OCI-LY7 (cell line): ENCODE measurements at places on chromosomes 6 and 20.

DNA sequence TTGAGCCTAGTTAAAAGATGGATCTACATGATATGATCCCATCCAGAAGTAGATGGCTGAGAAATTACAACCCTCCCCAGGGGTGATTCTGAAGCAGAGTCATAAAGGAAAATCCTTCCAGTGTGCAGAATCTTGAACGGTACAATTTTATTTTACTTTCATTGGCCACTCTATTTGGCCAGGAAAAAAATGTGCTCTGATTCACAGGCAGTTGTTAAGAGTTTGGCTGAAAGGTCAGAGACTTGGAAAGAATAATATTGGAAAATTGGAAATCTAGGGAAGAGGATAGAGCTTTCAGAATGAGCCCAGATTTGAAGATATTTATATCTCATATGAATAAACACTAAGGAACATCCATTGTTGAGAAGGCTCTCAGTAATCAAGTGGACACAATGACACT is 1299.3 kb upstream of the GJE1 start:
- DNase-seq: no peak

DNA sequence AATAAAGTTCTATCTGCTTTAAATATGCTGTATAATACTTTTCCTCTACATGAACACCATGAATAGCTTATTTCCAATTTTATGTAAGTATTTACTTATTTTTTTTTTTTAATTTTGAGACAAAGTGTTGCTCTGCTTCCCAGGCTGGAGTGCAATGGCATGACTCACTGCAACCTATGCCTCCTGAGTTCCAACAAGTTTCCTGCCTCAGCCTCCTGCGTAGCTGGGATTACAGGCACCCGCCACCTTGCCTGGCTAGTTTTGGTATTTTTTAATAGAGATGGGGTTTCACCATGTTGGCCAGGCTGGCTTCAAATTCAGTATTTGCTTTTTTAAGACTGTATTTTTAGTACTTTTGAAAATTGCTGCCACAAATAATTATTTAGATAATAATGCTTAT is 1365.9 kb downstream of the GRIK2 start:
- no peak for DNase-seq

DNA sequence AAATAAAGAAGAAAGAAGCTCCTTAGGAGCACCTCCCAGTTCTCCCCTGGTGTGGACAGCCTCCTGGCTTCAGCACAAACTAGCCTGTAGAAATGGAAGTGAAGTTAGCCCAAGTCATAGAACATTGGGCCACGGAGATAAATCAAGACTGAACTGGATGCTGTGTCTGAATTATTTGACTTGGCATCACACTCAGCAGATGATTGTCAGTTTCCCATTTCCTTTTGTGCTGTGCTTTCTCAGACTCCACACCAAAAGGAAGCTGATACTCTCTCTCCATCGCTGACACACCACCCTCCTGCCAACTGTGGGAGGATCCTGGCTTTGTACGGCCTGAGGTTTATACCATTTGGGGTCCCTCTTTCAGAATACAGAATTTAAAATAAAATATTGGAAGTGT is 209.8 kb downstream of the TFAP2A start:
- DNase-seq: no peak

- peak; percentile 47 for DNase-seq
Measured at GRCh38 chr6:34226731-34227586, 9.7 kb upstream of the HMGA1 start.

DNA sequence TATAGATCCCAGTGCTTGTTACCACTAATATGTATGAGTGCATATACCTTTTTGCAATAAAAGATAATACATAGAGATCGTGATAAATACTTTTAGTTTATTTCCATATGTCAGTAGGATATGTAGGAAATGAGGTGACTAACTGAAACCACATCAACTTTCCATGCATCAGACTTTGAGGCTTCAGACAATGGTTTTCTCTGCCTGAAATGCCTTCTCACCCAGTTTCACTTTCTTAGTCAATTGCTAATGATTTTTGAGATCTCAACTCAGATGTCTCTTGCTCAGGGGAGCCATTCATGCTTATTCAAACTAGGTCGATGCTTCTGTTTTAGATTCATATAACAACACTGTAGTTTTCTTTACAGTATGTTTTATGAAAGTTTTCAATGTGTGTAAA is 626.6 kb upstream of the ADGRB3 start:
- DNase-seq: no peak

DNA sequence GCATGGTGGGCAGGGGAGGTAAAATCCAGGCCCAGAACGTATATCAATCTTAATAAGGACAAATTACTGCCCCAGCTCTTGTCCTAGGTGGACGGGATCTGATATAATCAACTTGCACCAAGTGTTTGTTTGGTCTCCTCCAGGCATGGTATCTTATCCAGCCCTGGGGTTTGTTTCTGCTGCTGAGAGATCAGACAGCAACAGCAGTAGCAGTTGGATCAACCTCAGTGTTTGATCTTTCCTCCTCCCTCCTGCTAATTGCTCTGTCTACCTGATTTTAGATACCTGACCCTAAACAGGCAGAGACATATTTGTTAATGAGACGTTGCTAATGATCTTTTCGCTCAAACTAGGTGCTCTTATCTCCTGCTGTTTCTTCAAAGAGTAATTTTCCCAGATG is 100.4 kb upstream of the BACH2 start:
- no peak for DNase-seq

DNA sequence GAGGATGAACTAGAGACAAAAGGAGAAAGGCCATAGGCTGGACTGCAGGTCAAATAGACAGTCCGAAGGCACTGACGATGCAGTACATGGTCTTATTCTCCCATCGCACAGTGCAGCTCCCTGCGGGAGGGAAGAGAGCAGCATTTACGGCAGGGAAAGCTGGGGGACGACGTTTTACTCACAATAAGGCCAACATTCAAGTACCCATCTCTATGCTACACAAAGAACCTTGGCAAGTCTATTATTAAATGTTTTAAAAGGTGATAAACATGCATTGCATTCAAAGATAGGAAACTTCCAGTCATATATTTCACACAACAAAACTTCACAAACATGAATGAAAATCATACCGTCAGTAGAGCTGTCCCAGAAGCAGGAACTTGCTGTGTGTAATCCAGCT is 7.8 kb downstream of the DYNLT1 start:
- DNase-seq: no peak

DNA sequence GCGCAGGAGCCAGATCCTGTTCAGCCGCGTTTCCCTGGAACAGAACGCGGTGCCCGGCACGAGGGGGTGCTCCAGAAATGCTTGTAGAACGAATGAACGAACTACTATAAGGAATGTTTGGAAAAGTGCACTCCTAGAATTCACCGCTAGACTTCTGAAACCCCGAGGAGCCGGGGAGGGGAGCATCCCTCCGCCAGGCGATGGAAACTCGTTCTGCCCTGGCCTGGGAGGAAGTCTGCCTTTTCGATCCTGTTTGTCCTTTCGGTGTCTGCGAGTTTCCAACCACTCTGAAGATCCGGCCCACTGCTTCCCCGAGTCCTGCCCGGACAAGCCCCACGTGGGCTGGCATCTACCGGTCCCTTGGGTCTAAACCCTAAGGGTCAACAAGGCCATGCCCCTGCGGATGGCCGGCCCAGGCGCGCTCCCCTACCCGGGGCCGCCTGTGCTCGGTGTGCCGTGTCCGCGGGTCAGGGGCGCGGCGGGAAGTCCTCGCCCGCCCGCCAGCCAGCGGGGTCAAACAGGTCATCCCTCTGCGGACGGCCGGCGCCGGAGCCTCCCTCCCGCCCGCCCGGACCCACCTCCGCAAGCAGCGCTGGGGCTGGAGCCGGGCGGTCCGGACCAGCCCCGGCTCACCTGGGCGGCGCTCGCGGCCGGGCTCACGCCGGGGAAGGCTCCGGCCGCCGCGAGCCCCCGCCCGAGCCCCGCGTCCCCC is 526 bp downstream of the SULF2 start:
- no peak for DNase-seq

GRCh38 chr6:126091466-126091865 is 105.1 kb downstream of the TRMT11 start:
- DNase-seq: no peak

- DNase-seq: no peak
Measured at GRCh38 chr20:25008388-25009217, 16.1 kb upstream of the APMAP start.

DNA sequence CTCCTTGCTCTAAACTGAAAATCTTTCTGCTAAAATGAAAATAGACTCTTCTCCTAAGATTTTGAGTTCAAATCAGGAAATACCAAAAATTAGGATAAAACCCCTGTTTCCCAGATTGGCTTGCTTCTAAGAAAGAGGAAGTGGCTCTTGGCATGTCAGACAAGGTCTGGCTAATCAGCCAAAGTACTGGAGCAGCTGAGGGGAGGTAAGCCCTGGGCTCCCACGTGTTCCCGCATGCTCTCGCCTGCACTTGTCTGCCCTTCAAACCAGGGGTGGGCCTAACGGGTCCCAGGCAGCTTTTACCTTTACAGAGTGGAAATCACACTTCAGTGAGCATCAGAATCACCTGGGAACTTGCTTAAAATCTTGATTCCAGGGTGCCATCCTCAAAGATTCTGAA is 43.2 kb upstream of the GABRR1 start:
- DNase-seq: peak; percentile 50

DNA sequence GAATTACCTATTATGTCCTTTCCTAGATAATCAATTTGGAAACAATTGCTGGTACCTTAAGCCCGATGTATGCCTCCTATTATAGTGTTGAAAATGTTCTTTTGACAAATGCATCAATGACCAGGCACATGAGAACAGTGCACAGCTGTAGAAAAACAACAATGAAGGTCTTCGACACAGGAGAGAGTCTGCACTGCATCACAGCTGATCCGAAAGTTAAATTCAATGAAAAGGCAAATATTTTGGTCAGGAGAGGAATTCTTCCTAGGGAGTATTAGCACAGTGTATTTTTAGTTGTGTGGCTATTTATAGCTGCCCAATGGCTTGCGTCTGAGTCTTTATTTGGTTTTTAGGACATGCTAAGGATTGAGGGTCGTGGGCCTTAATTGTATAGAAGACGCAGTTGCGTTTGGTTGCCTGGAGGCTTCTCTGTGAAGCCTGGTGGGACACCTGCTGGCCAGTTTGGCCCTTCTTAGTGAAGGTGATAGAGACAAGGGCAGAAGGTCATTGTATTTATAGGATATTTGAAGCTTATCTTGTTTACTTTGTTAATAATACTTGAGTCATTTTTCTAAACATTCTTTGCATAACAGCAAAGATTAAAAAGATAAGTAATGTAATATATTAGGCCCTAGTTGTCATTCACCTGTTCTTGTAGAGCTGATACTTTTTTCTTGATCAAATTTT is 72.3 kb downstream of the CDYL start:
- peak; percentile 42 for DNase-seq

GRCh38 chr20:20000211-20000968 is 16.8 kb upstream of the NAA20 start:
- no peak for DNase-seq

DNA sequence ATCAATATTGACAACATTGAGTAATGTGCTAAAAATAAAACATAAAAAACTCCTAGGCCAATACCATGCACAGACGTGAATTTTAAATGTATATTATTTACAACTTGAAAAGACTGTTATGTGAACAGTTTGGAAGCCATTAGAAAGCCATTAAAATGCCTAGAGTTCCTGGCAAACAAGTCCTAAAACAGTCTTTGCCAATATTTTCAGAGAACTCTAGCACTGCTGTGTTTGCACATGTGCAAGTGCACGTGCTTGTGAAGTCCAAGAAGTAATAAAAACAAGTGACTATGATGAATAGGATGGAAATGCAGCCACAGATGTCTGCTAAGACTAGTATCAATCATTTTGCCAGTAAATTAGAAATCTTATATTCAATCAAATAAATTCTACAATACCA is 1447.6 kb downstream of the GRIK2 start:
- no peak for DNase-seq

- no peak for DNase-seq
Measured at GRCh38 chr6:89637960-89638319, 607 bp downstream of the LYRM2 start.

DNA sequence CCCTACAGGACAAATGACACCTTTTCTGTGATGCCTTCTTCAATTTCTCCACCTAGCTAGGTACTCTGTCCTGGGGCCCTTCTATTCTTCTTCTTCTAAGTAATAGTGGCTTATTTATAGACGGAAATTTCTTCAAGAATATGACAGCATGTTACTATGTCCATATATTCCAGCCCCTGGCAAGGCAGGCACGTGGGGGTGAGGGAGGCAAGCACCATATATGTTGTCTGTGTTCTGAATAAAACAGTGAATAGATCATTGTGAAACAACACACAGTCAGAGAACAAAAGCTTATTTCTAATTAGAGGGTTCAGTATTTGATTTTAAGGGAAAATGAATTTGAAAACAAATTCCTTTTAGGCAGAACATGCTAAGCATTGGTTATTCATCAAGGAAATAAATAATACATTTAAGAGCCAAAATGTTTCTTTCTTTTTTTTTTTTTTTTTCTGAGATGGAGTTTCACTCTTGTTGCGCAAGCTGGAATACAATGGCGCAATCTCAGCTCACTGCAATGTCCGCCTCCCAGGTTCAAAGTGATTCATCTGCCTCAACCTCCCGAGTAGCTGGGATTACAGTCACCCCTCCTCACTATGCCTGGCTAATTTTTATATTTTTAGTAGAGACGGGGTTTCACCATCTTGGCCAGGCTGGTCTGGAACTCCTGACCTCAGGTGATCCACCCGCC is 6.2 kb downstream of the HEBP2 start:
- DNase-seq: no peak

DNA sequence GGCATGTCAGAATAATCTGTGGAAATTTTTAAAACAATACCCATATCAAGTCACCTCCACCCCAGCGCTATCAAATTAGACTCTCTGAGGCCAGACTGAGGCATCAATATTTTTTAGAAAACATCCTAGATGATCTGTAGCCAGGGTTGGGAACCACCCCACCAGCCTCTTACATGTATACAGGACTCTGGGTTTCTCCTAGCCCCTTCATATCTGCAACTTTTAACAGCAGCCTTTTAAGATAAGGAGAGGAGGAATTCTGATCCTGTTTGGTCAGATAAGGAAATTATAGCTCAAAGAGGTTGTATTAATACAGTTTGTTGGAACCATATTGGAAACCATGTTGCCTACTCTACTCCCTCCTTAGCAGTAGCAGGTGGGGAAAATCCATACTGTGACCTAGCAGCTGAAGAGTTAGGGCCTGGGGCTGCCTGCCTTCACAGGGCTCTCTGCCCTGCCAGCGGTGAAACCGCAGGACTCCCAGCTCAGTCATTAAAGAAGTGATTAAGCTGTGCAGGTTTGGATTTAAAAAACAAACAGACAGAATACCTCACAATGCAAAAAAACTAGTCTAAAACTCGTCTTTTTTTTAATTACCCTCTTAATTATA is 30.0 kb downstream of the BRPF3 start:
- DNase-seq: no peak

DNA sequence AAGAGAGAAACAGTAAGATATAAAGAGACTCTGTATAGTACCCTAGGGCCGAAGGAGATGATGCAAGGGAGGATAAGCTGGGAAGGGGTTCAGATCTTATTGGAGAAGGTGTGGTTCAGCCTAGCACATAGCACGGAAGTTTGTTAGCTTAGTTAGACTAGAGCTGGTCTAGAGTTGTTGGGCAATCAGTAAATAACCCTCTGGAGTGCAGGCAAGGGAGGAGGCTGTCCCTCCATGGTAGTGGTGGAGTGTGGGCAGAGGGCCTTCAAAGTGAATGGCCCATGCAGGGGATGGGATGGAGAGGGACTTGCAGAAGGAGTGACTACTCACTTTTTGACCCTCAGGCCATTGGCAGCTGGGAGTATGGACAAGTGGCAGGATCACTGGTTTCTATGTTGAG is 20.0 kb downstream of the TULP4 start:
- no peak for DNase-seq

GRCh38 chr6:11236076-11236750 is 3.7 kb upstream of the NEDD9 start:
- no peak for DNase-seq

- no peak for DNase-seq
Measured at GRCh38 chr6:96836631-96837080, 621 bp downstream of the GPR63 start.

- no peak for DNase-seq
Measured at GRCh38 chr6:16854986-16855385, 93.7 kb upstream of the ATXN1 start.
